Right renal cortex interstitium (tissue), 3 donors: ENCODE measurements at places on chromosomes 13 and 19.

DNA sequence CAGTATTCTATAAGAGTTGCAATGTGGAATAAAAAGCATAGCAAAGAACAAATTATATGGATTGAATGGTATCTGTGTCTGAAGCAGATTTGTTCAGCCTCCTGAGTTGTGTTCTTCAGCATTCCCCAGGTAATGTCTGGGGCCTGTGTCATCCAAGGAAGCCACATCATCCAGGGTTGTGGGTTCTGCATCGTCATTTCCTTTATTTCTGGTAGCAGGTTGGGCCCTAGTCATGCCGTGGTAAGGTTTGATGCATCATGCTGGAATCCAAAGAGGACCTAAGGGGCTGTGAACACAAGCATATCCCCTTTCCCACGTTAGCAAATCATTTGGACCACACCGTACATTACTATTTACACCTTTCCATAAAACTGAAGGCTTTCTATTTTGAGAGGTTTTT lies 131.0 kb upstream of the ZNF91 start:
- DNase-seq = no peak

GRCh38 chr13:86567119-86567518 lies 767.9 kb upstream of the SLITRK6 start:
- DNase-seq = no peak

DNA sequence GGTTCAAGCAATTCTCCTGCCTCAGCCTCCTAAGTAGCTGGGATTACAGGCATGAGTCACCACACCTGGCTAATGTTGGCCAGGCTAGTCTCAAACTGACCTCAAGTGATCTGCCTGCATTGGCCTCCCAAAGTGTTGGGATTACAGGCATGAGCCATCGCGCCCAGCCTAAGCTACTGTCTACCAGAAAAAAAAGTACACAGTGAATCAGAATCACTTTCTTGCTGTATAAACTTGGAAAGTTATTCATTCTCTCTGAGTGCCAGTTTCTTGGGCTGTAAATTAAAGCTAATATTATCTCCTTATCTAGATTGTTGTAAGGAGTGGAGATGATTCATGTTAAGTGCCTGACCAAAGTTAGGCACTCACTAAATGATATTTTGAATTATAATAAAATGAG lies 242.8 kb downstream of the ENOX1 start:
- DNase-seq = no peak

- DNase-seq = no peak
Measured at GRCh38 chr13:92379371-92379770, 847.2 kb upstream of the GPC6 start.

GRCh38 chr13:46753137-46753536 lies 43.8 kb downstream of the ESD start:
- DNase-seq = no peak

DNA sequence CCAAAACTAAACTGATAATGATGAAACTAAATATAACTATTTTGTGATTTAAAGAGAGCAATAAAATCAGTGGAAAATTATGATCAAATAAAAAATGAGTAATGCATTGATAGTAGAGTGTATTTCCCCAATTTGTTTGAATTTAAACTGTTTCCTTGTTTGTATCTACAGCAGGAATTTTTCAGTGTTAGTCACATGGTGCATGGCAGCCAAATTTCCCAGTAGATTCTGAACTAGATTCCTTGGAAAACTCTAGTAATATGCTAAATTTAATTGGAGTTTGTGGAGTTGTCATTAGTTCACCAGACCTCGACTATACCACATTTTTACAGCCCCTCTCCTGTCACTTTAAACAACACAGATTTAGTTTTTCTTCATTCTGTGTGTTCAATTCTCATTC lies 156.2 kb downstream of the PCCA start:
- no peak for DNase-seq

DNA sequence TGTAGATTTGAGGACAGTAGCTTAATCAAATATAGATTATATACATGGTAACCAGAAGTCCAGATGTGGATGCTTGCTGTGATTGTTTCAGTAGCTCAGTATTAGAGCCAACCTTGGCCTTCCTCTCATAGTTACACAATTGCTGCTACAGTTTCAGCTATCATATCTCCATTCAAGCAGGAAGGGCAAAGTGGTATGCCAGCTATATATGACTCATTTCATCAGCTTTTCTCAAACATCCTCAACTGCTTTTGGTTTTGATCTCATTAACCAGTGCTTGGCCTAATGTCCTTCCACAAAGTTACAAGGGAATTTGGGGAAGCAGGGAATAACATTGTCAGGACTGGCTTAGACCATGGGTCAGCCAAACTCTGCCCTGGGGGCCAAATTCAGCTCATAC lies 73.0 kb upstream of the MAB21L1 start:
- no peak for DNase-seq

GRCh38 chr19:49125025-49125731 lies 5.8 kb downstream of the PPFIA3 start:
- no peak for DNase-seq

DNA sequence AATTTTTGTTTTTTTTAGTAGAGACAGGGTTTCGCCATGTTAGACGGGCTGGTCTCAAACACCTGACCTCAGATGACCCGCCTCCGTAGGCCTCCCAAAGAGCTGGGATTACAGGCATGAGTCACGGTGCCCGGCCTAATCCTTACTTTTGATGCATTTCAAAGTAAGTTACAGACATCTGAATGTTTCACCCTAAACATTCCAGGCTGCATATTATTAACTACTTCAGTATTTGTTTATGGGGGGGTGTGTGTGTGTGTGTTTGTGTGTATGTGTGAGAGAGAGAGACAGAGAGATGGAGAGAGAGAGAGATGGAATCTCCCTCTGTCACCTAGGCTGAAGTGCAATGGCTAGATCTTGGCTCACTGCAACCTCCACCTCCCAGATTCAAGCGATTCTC lies 13.1 kb downstream of the SULT2B1 start:
- no peak for DNase-seq

DNA sequence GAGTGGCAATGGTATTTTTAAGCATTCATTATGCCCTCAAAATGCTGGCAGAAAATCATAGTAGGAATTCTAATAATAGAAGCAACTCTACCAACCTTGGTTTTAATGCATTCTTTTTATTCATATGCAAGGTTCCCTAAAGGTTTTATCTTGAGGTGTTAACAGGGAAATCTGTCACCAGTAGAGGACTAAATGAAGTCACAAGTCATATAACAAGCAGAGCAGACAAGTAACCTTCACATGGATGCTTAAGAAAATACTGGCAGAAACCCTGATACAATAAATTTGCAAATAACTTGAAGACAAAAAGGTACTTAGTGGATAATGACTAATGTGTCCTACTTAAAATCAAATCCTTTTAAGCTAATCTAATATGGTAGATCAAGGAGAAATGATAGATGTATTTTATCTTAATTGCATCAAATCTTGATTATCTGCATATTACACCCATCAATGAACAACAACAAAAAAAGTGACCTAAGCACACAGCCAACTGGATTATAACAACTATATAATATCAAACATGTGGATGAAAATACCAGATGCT lies 73.3 kb downstream of the RFC3 start:
- no peak for DNase-seq
